Body of pancreas (tissue), 4 donors: ENCODE measurements at places on chromosomes 7 and 10. TPM values are rescaled to one million over a fixed set of nuclear protein-coding genes. Genes with fewer than 3 reads are reported as not detected.
A peak's percentile ranks its signal among the peaks of the same experiment; 100 is the strongest.

Gene SEMA4G
- total RNA-seq = 10.5 TPM

Gene KNDC1
- total RNA-seq = 0.52 TPM

Gene CLDN4
- total RNA-seq = 76.8 TPM

Gene ADARB2
- total RNA-seq = 8.0 TPM

GRCh38 chr10:55629793-55630490 lies 731.1 kb downstream of the ZWINT start:
- no peaks in the 10 kb centered on the region for H3K36me3 ChIP-seq
- H3K27ac ChIP-seq = no peak overlapping the region
- DNase-seq = peak; percentile 36
- H3K4me1 ChIP-seq = peaks cover 22% of the 10 kb centered on the region
- H3K4me3 ChIP-seq = no peak overlapping the region

Gene SPDYE5
- total RNA-seq = not detected

Gene PTPRE
- total RNA-seq = 8.9 TPM

DNA sequence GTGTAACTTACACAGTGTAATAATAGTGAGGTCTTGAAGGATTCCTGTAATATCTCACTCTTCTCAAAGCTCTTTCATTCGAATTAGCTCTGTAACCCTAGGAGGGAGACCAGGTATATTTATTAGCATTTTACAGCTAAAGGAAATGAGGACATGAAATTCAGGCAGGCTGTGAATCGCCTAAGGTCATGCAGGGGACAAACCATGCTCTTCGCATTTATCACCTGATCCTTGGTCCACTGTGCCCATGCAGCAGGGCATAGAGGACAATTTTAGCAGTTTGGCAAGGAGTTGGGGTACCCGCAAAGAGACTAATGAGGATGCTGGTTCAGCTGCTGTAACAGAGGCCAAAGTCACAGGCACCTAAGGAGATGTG lies 14.8 kb upstream of the LAMB1 start:
- H3K27me3 ChIP-seq = no peaks in the 10 kb centered on the region
- H3K27ac ChIP-seq = no peak overlapping the region
- no peak overlapping the region for H3K4me3 ChIP-seq
- DNase-seq = no peak
- H3K36me3 ChIP-seq = no peaks in the 10 kb centered on the region

DNA sequence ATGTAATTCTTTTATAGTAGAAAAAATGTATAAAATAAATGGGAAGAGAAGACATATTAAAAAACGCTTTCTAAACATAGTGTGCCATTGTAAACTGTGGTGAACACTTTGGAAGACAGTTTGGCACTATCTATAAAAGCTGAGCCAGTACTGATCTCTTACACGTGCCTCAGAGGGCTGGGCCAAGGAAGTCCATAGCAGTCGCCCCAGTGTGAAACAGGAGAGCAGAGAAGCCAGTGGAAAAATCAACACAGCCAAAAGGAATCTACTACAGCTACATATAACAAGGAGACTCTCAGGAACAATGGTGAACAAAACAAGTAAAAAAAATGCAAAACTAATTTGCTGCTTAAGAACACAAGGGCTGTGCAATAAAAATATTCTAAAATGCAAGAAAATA lies 20.6 kb downstream of the SEPHS1 start:
- no peaks in the 10 kb centered on the region for H3K27me3 ChIP-seq
- no peak overlapping the region for H3K27ac ChIP-seq
- H3K4me1 ChIP-seq = no peaks in the 10 kb centered on the region
- H3K36me3 ChIP-seq = no peaks in the 10 kb centered on the region

- H3K27ac ChIP-seq = no peak overlapping the region
- H3K27me3 ChIP-seq = peaks cover 4% of the 10 kb centered on the region
- no peak for DNase-seq
- H3K4me3 ChIP-seq = no peak overlapping the region
- H3K36me3 ChIP-seq = no peaks in the 10 kb centered on the region
- peaks cover 30% of the 10 kb centered on the region for H3K4me1 ChIP-seq
Measured at GRCh38 chr7:155460926-155461613, 3.1 kb downstream of the EN2 start.

Gene HABP2
- 9.2 TPM for total RNA-seq

DNA sequence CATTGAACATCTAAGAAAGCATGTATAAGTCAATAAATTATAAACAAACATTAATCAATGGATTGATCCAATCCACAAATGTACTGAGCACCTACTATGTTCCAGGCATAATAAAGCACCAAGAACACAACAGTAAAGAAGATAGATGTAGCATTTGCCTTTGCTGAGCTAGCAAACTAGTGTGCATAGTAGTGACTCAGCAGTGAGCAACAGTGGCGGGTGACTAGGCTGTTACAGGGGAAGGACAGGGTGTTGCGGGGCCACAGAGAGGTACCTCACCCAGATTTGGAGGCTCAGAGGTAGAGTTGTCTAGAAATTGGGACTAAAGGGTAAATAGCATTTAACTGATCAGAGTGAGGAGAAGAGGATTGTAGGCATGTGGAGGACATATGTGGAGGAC lies 83.6 kb downstream of the NXPH1 start:
- H3K4me3 ChIP-seq = no peak overlapping the region
- H3K27me3 ChIP-seq = no peaks in the 10 kb centered on the region

DNA sequence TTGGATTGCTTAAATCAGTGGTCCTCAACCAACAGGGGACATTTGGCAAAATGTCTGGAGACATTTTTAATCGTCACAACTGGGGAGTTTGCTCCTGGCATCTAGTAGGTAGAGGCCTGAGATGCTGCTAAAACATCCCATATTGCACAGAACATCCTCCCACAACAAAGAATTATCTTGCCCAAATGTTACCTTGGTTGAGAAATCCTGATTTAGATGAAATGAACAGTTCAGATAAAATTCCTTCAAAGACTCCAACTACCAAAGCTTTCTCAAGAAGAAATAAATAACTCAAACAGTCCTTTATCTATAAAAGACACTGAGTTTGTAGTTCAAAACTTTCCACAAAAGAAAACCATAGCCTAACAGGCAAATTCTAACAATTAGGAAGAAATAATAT lies 160.9 kb downstream of the SNX13 start:
- H3K27me3 ChIP-seq = no peaks in the 10 kb centered on the region
- DNase-seq = no peak

Gene CPA2
- 4,161 TPM for total RNA-seq

- no peaks in the 10 kb centered on the region for H3K27me3 ChIP-seq
- peaks cover 26% of the 10 kb centered on the region for H3K4me1 ChIP-seq
- no peak for DNase-seq
- H3K27ac ChIP-seq = no peak overlapping the region
Measured at GRCh38 chr7:155685070-155685790, 40.8 kb downstream of the RBM33 start.

DNA sequence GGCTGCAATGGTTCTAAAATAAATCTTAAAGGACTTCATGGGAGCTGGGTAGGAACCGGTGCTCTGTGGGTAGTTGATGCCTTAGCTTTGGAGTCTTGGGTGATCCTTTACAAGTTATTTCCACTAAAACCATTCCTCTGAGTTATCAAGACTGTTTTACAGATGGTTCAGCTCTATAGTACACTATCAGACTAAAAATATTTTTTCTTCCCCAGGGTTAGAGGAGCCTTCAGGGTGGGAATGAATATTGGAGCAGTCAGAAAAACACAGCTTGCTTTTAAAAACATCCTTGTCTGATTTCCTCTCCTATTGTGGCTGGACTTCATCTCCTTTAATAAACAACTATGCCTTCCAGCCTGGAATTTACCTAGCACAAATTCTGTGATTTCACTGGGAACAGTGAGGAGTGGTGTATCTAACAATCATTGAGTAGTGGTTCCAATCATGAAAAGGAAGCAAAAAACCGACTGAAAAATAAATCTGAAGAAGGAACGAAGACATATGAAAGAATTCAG lies 102.6 kb upstream of the AFAP1L2 start:
- H3K27ac ChIP-seq = no peak overlapping the region
- no peaks in the 10 kb centered on the region for H3K27me3 ChIP-seq
- peaks cover 36% of the 10 kb centered on the region for H3K4me1 ChIP-seq
- no peak overlapping the region for H3K4me3 ChIP-seq

DNA sequence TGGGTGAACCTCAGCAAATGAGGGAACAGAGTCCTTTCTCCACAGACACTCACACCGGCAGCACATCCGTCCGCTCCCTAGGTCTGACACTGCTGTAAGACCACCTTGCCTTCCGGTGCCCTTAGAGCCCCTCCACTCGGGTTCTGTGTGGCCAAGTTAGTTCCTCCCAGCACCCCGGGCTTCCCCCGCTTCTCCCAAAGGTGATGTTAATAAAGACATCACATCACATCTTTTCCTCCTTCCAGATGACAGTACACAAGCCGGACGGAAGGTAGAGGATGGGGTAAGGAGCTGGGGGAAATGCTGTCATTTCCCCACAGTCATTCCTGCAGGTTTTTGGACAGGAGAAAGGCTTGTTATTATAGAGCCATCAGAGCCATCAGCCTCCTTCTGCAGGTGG lies 42.3 kb downstream of the OAT start:
- H3K36me3 ChIP-seq = no peaks in the 10 kb centered on the region
- H3K27me3 ChIP-seq = no peaks in the 10 kb centered on the region
- no peaks in the 10 kb centered on the region for H3K4me1 ChIP-seq
- no peak overlapping the region for H3K4me3 ChIP-seq

- no peaks in the 10 kb centered on the region for H3K36me3 ChIP-seq
- H3K27me3 ChIP-seq = no peaks in the 10 kb centered on the region
- no peaks in the 10 kb centered on the region for H3K4me1 ChIP-seq
- no peak overlapping the region for H3K27ac ChIP-seq
Measured at GRCh38 chr7:19557726-19558465, 150.9 kb downstream of the POLR1F start.

DNA sequence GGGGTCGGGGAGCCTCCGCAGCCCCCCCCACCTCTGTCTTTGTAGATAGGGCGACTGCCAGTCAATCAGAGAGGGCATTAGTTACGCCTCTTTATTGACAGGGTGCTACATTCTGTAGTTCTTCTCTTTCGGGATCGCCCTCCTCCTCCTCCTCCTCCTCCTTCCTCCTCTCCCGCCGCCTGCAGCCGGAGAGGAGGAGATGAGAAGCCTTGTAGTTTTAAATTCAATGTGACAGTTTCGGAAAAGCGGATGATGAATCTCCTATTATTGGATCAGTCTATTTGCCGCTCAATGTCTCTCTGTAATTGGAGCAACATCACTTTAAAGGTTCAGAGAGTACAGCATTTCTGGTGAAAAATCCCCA lies 587 bp upstream of the UNCX start:
- H3K4me3 ChIP-seq = no peak overlapping the region
- no peak for DNase-seq
- H3K27me3 ChIP-seq = peaks cover 4% of the 10 kb centered on the region

DNA sequence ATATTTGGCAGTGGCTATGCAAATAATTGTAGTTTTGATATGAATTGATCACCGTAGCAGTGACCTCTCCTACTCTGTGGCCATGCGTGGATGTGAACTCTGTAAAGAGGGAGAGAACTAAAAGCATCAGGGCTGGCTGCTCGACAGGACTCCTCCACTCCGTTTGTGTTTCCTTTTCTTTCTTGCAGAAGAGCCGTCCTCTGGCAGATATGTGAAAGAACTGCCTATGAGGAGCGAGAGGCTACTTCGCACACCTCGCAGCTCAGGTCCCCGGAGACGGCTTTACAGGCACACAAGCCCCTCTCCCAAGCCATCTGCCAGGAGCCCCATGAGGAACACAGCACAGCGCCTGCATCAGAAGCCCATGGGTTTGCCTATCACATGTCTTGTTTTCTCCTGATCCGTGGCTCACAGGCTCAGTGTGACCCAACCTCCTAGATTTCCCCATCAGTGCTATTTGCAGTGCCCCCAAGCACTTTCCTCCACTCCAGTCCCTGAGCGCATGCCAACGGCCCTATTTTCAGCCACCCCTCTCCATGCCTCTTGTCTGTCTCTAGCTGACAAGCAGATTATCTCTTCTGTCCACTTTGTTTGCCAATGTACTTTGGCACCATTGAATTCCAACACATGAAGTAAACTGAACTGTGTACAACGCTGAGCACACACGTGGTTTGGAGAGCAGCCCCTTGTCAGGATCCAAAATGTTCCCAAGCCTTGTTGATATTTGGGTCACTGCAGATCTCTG lies 164.3 kb upstream of the AKR1E2 start:
- H3K36me3 ChIP-seq = no peaks in the 10 kb centered on the region
- no peak overlapping the region for H3K4me3 ChIP-seq
- no peaks in the 10 kb centered on the region for H3K27me3 ChIP-seq
- peaks cover 23% of the 10 kb centered on the region for H3K4me1 ChIP-seq
- no peak overlapping the region for H3K27ac ChIP-seq
- no peak for DNase-seq

Gene DENND2A
- 7.3 TPM for total RNA-seq

GRCh38 chr10:125025341-125025740 lies 83.4 kb downstream of the ZRANB1 start:
- H3K4me3 ChIP-seq = no peak overlapping the region
- no peak overlapping the region for H3K27ac ChIP-seq
- H3K4me1 ChIP-seq = peaks cover 59% of the 10 kb centered on the region
- H3K36me3 ChIP-seq = no peaks in the 10 kb centered on the region
- DNase-seq = no peak
- H3K27me3 ChIP-seq = no peaks in the 10 kb centered on the region

DNA sequence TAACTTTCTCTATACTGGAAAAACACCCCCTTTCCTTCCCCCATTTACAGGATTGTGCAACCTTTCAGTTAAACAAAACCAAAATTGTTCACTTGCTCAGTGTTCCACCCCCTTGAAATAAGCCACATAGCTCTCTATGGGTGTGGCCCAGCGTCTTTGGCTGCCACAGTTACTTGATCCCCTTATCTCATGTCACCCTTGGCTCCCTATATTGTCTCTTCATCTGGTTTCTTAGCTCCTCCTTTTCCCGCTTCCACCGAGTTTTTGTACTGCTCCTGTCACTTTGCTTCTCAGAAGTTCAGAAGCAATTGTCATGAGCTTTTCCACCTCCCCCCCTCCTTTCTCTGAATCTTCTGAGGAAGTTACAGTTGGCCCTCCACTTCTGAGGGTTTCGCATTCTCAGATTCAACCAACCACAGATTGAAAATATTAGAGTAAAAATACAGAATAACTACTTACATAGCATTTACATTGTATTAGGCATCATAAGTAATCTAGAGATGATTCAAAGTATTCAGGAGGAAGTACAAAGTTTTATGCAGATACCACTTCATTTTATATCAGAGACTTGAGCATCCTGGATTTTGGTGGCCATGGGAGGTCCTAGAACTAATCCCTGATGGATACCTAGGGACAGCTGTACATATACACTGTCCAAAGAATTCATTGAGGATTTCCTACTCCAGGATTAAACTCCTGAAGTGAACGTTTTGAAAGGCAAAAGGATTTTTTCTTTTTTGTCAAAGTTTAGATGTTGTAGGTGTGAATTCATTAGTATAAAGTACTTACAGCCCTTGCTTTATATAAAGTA lies 60.4 kb downstream of the ADD3 start:
- no peak for DNase-seq
- H3K4me1 ChIP-seq = peaks cover 31% of the 10 kb centered on the region
- H3K27me3 ChIP-seq = no peaks in the 10 kb centered on the region
- H3K27ac ChIP-seq = no peak overlapping the region
- H3K4me3 ChIP-seq = no peak overlapping the region

- DNase-seq = no peak
- H3K4me3 ChIP-seq = no peak overlapping the region
- no peaks in the 10 kb centered on the region for H3K4me1 ChIP-seq
Measured at GRCh38 chr10:2834214-2834613, 233.1 kb upstream of the PFKP start.

DNA sequence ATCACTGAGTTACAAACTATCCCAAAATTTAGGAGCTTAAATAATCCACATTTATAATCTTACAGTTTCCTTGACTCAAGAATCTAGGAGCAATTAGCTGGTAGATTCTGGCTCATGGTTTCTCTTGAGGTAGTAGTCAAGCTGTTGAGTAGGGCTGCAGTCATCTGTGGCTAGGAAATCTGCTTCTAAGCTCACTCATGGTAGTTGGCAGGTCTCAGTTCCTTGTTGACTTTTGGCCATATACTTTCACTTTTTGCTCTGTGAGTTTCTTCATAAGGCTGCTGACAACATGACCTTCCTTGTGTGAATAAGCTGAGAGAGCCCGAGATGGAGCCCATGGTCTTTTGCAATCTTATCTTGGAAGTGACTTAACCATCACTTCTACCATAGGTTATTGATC lies 10.8 kb upstream of the ETV1 start:
- H3K36me3 ChIP-seq = no peaks in the 10 kb centered on the region
- H3K4me1 ChIP-seq = no peaks in the 10 kb centered on the region
- no peak for DNase-seq
